ACHN (cell line): ENCODE measurements at places on chromosomes 1 and 21.

DNA sequence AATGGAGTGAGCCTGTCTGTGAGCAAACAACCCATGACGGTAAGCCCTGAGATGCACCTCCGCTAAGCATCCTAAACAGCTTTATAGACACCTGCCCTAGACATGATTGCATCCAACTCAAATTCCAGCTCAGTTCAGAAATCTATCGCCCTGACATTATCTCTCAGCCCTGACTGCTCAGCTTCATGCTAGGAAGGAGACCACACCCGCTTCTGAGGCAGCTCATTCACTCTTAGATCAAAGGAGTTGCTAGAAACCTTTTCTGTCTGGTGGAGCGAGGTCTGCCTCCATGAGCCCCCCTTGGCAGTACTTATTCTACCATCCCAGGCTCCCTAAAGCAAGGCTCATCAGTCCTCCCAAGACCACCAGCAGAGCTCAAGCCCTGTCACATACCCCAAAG, 17.0 kb downstream of the IL10RB start:
- DNase-seq, result no peak

- no peak for DNase-seq
Observed at GRCh38 chr1:86616871-86617270, 70.0 kb downstream of the CLCA4 start.

DNA sequence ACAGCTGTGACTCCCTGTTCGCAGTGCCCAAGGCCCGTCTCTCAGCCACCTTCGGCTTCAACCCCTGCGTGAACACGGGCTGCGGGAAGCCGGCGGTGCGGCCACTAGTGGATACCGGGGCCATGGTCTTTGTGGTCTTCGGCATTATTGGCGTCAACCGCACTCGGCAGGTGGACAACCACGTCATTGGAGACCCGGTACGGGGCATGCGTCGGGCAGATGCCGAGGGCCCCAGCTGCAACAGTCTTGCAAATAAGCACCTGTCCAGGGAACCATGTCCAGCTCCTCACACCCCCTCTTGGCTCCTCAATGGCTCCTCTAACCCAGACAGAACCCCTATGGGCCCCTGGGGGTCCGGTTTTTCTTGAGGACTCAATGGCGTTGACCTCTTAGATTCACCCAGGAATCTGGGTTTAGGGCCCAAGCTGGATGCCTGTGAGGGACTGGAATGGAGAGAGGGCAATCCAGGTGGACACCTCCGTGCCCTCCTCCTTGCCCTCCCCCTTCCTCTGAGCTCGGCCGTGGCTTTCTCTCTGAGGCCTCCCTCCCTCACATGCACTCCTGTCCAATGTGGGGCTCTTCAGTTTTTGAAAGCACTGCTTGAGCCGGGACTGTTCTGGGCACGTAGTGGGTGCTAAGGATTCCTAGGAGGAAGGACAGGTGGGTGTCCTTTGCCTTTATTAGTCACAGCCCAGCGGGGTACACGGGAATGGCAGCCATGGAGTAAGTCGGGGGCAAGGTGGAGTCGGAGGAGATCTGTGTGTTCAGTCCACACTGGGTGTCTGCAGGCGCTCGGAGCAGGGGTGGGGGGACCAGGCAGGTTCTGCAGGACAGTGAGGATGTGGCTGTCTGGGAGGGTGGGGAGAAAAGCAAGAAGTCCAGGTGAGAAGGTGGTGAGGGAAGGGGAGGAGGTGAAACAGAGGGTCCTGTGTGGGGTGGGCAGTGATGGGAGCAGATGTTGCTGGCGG, 51.1 kb downstream of the DISP3 start:
- DNase-seq, result no peak

DNA sequence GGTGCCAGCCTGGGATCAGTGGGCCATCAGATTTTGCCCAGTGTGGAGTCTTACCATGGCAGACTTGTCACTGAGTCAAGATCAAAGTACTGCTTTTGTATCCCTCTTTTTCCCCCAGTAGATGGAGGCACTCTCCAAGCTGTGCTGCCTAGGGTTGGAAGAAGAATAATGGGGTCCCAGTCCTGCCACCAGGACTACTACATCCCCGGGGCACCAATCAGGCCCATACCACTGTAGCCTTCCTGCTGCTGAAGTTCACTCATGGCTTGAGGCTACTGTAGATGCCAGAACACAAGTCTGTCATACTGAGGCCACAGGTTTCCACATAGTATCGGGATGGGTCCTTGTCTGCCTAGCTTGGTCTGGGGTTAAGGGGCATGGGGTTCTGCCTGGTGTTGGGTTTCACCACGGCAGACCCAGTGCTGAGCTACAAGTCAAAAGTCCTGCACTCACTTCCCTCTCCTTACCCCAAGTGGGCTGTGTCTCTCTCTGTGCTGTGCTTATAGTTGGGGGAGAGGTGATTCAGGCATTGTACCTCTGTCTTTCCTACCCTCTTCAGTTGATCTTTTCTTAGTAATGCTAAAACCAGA, 53.4 kb downstream of the PKN2 start:
- DNase-seq, result no peak

DNA sequence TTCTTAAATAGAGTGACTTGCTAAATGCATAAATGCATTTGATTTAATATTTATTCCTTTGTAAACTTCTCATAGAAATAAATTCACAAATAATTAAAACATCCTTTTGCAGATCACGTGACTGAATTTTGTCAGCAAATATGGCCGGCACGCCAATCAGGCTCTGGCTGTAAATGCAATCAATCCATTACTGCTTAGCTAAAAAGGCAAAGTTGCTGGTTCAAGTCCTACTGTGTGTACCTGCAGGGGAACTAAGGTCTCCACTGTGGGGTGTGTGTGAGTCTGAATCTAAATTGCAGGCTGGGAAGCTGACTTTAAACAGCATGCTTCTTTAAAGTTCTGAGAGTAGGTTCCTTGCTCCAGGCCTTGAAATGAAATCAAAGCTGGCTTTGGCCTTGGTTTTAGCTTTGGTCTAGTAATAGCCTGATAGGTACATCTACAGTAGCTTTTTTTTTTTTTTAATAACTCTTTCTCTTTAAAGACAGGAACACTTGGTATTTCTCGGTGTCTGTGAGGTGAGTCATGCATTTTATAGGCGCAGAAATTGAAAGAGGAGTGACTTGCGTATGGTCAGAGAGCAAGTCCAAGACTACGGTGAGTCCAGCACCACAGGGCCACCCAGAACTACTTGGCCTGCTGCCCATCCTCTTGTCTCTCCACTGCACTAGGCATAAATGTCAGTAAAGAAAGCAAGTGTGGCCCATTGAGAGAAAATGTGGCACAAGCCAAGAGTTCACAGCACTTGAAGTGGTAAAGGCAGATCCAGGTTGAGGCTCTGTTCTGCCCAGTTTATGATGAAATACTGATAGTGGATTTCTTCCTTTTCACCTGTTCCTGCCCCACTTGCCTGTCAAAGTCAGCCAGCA, 36.2 kb upstream of the LYST start:
- DNase-seq, result peak; percentile 93

- peak; percentile 55 for DNase-seq
Observed at GRCh38 chr1:202291961-202292712, 49.6 kb downstream of the UBE2T start.

GRCh38 chr1:183885142-183885735, 80.3 kb downstream of the RGL1 start:
- no peak for DNase-seq

DNA sequence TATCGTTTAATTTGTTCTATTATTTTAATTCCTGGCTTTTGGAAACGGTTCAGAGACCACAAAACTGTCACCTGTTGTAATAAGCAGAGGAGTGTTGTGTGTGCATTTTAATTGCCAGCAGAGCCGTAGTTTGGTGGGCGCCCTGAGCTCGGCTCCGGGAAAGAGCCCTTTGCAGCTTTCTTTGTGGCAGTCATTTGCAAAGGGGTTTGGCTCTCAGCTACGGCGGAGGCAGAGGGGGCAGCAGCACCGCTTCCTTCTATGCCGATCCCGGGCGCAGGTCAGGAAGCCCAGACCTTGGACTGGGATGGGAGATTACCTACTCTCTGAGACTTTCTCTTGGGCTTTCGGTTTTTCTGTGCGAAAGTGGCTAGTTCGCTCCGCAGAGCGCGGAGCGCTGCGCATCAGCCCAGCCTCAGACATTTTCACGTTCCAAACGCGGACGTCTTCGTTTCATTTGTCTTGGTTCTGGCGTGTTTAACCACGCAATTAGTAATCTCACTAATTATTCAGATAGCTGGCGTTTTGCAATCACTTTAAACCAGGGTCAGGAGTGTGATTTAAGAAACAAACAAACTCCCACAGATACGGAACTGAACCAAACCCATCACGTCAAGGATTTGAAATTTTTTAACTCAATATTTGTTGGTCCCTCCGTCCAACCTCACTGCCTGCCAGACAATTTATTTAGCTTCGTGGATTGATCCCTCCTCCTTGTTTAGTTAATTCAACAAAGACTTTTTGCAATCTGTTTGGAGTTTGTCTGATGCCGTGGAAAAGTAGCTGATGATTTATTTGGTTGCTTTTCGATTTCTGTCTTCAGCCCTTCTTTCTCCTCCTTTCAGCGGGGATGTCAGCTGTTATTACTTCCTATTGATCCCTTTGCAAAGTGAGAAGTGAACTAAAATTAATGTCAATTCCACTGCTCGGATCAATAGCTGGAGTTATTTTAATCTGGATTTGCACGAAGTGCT, 3.9 kb downstream of the RNF220 start:
- DNase-seq, result no peak

- DNase-seq, result peak; percentile 75
Observed at GRCh38 chr1:40096977-40097782, at the start of gene PPT1. TSS of gene PPT1 (minus strand) at chr1:40097252. CDS start at chr1:40097238, 14 bp downstream.

DNA sequence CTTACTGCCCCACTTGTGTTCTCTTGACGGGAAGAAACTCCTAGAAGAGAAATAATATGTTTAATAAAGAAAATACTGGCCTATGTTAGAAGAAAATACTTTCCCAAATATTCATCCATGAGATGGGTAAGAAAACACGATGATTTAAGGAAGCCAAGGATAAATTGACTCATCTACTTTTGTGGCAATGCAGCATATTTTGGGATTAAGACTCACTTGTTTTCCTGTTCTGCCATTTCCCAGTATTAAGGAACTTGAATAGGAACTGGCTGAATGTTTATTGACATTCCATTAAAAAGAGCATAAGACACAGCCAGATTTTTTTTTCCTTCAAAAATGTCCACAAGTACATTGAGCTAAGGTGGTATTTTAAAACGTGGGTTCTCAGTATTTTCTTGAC, 10.9 kb upstream of the ADAMTS5 start:
- DNase-seq, result no peak

- no peak for DNase-seq
Observed at GRCh38 chr1:24951810-24952412, 21.8 kb upstream of the RUNX3 start.

DNA sequence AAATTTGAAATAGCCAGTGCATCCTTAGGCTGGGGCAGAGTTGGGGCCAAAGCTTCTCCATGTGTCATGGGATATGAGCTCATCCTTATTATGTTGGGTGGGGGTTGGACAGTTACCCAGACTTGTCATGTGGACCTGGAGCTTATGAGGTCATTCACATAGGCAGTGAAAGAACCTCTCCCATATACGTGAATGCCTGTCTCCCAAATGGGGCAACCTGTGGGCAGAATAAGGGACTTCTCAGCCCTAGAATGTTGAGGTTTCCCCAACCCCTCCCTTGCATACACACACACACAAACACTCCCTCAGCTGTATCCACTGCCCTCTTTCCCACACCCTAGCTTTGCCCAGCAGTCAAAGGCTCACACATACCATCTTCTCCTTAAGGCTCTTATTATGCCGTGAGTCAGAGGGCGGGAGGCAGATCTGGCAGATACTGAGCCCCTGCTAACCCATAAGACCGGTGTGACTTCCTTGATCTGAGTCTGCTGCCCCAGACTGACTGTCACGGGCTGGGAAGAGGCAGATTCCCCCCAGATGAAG, 2.3 kb upstream of the IVL start:
- no peak for DNase-seq

DNA sequence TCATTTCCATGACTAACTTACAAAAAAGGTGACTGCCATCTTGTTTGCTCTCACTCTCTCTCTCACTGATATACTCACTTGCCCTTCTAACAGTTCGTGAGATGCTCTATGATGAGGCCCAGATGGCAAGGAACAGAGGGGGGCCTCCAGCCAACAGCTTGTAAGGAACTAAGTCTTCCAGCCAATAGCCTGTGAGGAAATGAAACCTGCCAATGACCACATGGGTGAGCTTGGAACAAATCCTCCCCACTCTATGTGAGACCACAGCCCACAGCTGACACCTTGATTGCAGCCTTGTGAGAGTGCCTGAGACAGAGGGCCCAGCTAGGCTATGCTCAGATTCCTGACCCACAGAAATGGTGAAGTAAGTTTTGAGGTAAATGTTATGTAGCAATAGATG, 153.7 kb downstream of the HHIPL2 start:
- DNase-seq, result no peak

DNA sequence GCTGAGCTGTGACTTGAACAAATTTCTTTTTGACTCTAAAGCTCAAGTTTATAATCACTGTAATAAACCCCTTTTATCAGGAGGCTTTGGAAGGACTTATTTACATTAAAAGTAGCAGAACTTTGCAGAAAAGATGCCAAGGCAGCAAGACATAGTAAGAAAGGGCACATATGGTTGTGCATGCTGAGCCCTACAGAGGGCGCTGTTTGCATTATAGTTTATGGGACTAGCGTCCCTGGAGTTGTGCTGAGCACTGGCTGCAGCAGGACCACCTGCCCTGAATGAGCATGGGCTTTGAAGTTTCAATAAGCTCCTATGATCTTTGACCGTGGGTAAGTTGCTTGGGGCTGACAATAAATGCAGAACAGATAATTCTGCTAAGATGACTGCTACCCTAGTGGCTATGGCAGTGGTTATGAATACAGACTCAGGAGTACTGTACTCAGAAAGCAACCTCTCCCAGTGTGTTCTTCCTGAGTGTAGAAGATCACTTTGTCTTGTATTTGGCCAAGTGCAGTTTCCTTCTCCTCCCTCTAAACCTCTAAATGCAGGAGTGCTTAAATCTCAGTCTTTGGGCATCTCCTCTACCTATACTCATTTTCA, 45.4 kb upstream of the USP1 start:
- peak; percentile 45 for DNase-seq

DNA sequence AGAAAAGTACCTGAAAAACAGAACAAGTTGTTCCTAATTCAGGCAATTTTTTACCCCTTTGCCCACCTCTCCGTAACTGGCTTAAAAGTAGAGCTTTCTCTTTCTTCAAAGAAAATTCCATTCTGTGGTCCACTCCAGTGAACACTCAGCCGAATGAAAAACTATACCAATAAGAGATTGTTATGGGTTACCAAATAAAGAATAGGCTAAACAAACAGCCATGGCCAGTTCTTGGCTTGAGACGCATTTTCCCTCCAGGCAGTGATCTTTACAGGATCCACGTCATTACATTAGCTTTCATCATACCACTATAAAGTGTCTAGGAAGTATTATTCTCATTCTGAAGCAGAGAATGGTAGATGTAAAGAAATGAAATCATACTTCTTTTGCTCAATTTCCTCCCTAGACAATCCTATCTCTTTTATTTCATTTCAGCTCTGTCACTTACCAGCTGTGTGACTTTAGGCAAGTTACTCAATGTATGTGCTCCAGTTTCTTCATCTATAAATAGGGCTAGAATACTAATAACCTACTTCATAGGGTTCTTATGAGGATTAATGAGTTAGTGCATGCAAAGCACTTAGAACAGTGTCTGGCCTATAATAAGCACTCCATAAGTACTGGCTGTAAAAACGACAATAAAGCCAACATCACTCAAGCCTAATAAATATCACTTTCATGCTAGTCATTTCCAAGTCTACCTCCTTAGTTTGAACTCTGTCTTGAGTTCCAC, 26.5 kb upstream of the TRIM45 start:
- DNase-seq, result peak; percentile 24

- peak; percentile 72 for DNase-seq
Observed at GRCh38 chr21:44817914-44818639, at the start of gene SUMO3. TSS of gene SUMO3 (minus strand) at chr21:44818062. CDS start at chr21:44817968, 94 bp downstream.
